ENCODE measurements at places on chromosomes 12 and 14.
A peak's percentile ranks its signal among the peaks of the same experiment; 100 is the strongest.

DNA sequence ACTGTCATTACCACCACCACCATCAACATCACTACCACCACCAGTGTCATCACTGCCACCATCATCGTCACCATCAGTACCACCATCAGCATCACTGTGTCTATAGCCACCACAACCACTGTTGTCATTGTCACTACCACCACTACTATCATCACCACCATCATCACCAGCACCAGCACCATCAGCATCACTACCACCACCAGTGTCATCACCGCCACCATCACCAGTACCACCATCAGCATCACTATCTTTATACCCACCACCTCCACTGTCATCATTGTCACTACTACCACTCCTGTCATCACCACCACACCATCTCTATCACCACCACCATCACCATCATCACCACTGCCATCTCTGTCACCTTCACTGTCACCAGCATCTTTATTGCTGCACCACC is 60.6 kb downstream of the BEGAIN start:
- no peak for DNase-seq

GRCh38 chr14:22692194-22692593 is 48.0 kb upstream of the OR6J1 start:
- DNase-seq, result no peak

DNA sequence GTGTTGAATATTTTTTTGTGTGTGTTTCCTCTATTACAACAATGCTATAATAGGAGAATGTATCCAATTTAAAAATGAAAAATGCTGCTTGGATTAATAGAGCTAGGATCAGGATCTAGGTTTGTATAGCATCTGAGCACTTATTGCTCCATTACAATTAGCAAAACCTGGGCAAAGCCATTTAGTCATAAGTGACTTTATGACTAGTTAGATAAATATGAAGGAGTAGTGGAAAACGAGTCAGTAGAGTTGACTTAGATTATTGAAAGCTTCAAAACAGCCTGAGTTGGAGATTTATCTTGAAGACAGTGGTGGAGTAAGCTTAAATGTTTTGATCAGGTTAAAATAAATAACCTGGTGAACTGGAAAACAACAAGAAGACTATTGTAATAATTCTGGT is 2.8 kb downstream of the MED21 start:
- no peak for DNase-seq

- DNase-seq, result peak; percentile 99
Measured at GRCh38 chr12:1576410-1577241, 17.8 kb downstream of the FBXL14 start.

DNA sequence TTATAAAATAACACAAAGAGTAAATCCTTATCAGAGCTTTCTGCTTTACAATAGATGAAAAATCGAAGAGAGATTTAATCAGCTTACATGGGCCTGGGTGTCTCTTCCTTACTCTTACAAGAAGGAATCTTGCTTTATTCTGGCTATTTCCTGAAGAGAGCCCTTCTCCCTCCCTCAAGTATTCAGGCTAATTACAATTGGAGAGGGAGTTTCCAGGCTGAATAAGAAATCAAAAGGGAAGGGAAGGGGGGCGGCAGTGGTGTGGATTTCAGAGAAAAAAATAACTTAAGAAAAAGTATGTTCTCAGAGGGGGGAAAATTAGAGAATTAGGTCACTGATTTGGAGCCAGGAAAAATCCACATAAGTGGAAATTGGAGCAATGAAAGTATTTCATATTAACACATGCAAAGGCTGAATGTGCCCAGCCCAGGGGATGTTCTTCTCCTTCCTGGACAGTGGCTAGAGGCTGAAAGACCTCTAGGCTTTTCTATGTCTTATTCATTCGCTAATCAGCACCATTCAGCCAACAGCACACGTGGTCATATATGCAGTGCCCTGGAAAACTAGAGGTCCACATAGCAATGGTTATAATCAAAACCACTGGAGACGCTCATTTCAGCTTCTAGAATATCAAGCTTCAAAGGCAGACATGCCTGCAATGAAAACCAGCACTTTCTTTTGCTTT is 158.9 kb upstream of the BTG1 start:
- DNase-seq, result no peak

- DNase-seq, result no peak
Measured at GRCh38 chr12:120240495-120240833, 25.1 kb downstream of the PXN start.

- no peak for DNase-seq
Measured at GRCh38 chr14:22753586-22753985, 12.9 kb upstream of the OXA1L start.

DNA sequence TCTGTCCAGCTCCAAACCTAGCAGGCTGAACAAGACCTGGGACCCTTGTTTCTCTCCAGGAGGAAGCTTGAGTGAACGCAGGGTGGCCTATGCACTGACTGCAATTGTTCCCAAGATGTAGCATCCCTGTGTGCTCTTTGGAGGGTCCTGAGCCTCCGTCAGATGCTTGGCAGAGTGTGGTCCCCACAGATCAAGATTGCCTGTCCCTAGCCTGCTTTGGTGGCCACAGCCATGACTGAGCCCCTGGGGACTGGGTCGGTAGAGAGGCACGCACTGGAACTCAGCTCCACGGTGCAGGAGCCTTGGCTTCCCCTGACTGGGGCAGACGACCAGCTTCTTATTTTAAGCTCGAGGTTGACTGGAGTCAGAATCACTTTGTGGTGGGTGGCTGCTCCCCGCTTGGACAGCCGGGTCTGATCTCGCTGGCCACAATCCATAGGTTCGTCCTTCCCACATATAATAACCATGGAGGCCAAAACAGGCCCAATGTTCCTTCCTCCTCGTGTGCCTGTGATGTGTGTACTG is 97.8 kb downstream of the LGMN start:
- no peak for DNase-seq

- no peak for DNase-seq
Measured at GRCh38 chr14:26255213-26255612, 342.6 kb downstream of the NOVA1 start.

- DNase-seq, result no peak
Measured at GRCh38 chr14:66645716-66646115, 137.8 kb downstream of the GPHN start.

GRCh38 chr12:53365245-53365904 is 14.6 kb upstream of the SP1 start:
- DNase-seq, result peak; percentile 95

DNA sequence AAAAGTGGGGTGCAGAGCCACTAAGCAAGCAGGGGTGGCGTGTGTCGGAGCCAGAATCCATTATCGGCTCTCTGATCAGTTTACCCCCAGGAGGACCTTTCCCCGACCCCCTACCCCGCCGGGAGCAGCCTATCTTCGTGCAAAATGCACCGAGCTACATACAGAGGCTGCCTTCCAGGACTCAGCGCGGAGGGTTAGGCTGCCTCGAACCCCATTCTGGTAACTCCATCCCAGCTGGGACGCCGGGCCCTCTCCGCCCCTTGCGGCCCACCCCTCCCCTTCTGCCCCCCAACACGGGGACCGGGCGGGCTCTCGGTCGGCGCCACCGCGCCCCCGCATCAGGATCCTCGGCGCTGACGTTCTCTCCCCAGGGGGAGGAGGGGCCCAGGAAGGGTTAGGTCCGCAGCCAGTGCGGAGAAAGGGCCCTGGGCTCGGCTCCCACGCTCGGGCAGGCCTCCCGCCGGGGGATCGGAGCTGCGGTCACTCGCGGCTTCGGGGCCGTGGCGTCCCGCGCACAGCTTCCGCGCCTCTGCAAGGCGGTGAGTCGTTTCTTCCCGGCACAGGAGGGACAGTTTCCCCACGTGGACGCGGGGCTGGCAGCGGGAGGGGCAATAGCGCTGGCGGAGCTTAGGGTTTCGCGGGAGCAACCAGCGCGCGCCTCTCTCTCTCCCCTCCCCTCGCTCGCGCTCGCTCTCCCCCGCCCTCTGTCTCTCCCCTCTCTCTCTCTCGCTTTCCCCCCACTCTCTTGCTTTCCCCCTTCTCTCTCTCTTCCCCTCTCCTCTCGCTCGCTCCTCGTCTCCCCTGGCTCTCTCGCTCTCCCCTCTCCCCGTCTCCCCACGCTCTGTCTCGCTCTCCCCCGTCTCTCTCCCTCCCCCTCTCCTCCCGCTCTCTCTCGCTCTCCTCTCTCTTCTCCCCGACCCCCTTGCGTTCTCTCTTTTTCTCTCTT is 12.5 kb upstream of the MAP3K9 start:
- peak; percentile 66 for DNase-seq

GRCh38 chr12:92404921-92405320 is 259.3 kb upstream of the BTG1 start:
- DNase-seq, result no peak

GRCh38 chr12:120110550-120111501 is 5.7 kb downstream of the RAB35 start:
- no peak for DNase-seq

DNA sequence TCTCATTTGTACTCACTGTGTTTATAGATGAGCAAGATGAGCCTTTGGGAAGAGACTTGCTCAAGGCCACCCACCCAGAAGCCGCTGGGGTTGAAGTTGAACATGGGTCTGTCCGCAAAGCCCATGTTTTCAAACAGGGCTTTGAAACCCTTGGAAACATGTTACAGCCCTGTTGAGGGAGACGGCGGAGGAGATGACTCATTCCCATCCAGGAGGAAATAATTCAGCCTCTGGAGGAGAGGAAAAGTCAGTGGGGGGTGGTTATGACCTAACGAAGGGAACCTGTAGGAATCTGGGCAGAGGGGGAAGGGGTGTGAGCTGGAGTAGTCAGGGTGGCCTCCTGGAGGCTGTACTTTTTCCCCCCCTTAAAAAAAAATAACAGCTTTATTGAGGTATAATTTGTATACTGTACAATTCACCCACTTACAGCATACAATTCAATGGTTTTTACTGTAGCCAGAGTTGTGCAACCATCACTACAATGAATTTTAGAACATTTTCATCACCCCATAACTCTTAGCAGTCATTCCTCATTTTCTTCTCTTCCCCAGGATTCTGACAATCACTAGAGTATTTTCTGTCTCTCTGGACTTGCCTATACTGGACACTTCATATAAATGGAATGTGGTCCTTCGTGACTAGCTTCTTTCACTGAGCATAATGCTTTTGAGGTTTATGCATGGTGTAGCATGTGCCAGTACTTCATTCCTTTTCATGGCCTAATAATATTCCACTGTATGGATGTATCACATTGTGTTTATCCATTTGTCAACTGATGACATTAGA is 1.9 kb upstream of the RIN3 start:
- DNase-seq, result peak; percentile 96

- DNase-seq, result no peak
Measured at GRCh38 chr12:124031058-124031457, 58.0 kb downstream of the ZNF664 start.

- no peak for DNase-seq
Measured at GRCh38 chr12:105713606-105714305, 383.3 kb downstream of the C12orf75 start.

DNA sequence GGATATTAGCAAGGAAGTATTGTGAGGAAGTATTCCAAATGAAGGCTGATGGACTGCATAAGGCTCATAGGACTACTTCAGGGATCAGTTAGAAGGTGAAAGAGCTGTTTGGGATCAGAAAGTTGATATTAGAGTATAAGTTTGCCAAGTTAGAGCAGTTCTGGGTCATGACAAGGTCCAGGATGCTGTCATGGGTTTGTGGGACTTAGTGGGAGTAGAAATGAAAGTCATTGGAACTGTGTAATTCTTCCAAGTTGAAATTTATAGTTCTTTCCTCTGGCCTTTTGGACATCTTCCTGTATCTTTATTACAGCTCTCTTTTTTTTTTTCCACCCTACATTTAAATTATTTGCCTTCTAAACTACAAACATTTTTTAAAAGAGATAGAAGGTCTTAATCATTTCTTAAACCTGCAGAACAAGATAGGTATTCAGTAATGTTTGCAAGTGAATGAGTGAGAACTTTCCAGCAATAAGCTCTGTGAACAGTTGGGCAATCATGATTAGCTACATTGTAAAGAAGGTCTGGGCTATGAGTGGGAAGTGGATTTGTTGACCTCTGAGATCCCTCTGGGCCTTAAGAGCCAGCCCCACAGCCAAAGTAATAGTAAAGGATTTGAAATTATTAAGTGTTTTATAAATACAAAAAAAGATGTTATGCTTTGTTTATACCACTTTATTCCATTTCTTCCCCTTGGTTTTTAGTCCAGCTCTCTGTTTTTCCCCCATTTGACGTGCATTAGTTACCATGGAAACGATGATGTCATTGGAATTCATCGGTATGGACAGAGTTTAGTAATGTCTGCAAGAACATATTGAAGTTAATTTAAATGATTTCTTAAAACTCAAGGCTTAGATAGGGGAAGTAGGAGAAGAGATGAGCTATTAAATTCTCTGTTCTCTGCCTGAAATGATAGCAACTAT is 247.9 kb upstream of the ARHGAP5 start:
- peak; percentile 95 for DNase-seq

GRCh38 chr12:3152011-3152511 is 74.9 kb downstream of the TSPAN9 start:
- no peak for DNase-seq

DNA sequence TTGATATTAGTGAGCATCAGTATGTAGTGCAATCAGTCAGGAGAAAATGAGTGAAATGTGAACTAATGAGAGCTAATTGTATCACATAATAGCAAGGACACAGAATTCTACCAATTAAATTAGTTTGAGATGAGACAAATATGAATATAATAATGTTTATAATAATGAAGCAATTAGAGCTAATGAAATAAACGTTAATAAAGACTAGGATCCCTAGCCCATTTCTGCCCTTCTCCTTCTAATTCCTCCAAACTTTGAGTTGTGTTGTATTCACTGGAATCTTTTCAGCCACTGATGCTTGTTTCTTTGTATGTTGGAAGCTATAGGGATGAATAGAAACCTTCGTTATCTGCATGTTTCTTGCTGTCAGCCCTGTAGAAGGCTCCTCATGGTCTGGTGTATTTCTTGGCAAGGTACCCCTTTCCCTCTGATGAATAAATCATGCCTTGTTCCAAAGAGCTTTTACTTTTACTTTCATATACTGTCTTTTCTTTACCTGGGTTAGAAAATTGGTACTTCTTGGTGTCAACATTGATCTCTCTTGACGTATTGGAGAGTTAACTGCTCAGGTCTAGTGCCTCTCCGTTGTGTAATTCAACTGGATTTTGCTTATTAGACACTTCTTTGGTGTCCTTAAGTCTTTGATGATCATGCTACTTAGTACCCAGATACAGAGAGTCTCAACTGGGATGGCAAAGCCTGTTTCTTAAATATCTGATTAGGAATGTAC is 154.8 kb downstream of the PTCSC3 start:
- DNase-seq, result no peak

- peak; percentile 15 for DNase-seq
Measured at GRCh38 chr14:65817011-65817410, 404.5 kb downstream of the FUT8 start.

GRCh38 chr14:82009076-82009475 is 475.4 kb upstream of the SEL1L start:
- no peak for DNase-seq

DNA sequence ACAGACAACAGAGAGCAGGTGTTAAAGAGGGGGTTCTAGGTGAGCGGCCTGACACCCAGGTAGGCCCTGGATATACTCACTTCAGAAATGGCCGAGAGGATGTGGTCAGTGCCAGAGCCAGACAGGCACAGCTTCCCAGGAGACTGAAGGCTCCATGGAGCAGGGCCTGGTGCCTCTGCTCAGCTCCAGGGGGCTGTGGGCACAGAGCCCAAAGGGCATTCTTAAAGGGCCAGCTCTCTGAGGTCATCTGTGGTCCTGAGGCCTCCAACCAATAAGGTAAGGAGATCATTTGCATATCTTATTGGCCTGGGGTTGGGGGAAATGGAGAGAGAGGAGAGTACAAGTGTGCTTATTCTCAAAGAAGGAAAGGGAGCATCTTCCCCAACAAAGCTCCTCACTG is 9.7 kb upstream of the PCK2 start:
- DNase-seq, result no peak

Data from amniotic epithelial cell (primary cell).